ENCODE measurements at places on chromosomes 2 and 18.
A peak's percentile ranks its signal among the peaks of the same experiment; 100 is the strongest.

DNA sequence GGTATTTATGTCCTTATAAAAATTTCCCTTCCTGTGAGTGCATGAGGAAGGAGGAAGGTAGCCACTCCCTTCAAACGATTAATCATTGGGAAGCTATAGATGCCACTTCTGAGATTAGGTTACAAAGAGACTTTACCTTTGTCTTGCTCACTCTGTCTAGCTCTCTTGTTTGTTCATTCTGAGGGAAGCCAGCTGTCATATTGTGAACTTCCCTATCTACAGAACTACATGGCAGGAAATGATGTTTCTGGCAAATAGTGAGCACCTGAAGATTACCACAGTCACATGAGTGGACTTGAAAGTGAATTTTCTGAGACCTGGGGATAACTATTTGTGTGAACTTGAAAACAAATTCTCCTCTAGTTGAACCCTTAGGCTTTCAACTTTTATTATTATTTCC lies 776.8 kb downstream of the CCDC85A start:
- DNase-seq, result no peak

- DNase-seq, result no peak
These were observed 56.2 kb downstream of the REEP1 start for GRCh38 chr2:86281066-86281700.

GRCh38 chr2:237700512-237701032 lies 73.2 kb downstream of the LRRFIP1 start:
- no peak for DNase-seq

- DNase-seq, result no peak
These were observed 60.2 kb upstream of the TXNDC2 start for GRCh38 chr18:9825571-9826073.

DNA sequence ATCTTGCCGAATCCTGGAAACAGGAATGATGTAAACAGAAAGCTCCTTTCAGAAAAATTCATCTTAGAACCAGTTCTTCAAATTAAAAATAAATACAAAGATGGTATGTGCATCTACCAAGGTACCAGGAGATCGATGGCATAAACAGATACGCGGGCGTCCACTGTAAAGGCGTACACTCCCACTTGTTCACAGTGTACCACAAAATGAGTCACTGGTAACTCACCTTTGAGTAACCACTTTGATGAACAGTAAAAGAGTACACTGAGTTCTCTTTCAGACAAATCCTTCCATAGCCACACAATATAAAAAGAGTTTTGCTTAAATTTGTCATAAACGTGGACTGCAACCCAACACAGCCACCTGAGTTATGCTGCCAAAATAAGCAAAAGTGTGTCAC lies 128.3 kb downstream of the DNER start:
- no peak for DNase-seq

DNA sequence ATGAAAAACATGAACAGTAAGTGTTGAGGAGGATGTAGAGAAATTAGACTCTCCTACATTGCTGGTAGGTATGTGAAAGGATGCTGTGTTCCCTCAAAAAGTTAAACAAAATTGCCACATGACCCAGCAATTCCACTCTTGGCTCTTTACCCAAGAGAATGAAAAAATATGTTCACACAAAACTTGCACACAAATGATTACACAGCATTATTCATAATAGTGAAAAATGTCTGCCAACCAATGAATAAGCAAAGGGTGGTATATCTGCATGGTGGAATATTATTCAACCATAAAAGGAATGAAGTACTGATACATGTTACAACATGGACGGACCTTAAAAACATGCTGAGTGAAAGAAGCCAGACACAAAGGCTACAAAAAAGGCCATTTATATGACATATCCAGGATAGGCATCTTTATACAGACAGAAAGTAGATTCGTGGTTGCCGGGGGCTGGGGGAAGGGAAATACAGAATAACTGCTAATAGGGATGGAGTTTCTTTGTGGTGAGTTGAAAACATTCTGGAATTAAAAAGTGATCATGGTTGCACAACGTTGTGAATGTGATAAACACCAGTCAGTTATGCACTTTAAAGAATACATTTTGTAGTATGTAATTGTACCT lies 85.4 kb upstream of the MYO3B start:
- DNase-seq, result no peak

DNA sequence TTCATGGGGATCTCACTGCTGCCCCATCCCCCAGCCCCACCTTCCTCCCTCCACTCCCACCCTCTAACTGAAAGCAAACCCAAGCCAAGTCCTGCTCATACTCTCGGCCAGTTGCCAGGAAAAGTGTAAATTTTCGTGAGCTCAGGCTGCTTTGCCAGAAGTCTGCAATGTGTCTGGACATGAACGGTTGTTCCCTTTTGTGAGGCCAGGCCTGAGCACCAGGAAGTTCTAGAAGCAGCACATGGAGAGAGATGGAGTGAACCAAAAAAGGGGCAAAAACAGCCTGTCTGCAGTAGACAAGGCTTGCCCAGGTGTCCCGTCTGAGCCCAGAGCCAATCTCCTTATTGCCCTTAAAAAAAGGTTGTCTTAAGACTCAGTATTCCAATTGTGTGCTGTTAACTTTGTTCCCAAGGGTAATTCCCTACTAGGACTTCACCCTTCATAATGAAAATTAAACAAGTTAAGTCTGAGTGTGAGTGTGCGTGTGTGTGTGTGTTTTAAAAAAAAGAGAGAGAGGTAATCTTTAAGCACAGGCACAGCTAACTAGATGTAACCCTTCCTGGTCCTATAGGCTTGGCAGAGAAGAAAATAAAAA lies 247.1 kb downstream of the BCL11A start:
- DNase-seq, result no peak

DNA sequence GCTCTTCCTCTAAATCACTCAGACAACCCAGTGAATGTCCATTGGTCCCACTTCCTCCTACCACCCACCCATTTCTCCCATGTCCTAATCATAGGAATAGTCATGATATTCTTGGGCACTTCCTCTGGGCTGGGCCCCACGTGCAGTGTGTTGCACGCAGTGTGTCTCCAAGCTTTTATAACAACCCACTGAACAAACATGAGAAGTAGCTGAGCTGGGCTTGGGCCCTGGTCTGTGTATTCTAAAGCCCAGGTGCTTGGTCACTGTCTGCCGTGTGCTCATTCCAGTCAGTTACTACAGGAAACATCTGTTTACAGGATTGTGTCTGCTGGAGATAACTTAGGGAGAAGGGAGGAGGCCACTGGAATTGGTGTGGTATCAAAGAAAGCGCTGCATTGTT lies 64.2 kb upstream of the THOC1 start:
- DNase-seq, result peak; percentile 19

DNA sequence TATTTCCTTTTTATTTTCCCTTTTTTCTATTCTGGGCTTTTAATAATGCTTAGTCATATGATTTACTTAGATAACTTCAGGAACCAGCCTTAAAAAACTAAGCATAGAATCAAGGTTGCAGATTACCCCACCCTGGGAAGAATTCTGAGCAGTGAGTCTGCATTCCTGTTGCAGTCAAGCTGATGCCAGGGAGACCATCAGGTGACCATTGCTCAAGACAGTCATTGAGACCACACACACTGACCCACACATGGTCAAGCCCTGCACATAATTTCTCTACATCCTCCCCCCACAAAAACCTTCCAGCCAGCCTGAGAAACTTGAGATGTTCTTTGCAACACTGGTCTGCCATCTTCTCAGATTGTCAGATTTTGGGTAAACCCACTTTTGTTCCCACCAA lies 83.9 kb downstream of the SH3YL1 start:
- DNase-seq, result no peak

DNA sequence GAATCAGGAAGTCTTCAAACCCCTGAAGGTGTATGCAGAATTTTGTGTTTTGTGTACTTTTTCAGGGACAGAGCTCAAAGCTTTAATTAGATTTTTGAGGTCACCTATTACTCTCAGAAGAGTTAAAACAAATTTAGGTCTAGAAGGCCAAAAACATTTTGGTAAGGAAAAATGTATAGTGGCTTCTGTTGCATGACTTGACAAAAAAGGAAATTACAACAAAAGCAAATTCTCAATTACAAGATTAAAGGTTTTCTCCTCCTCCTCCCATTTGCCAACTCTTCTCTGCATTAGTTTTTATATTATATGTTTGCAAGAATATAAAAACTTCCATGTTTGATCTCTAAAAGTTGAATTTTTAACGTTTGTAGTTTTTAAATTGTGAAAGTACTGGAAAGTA lies 4.0 kb downstream of the PIK3C3 start:
- no peak for DNase-seq

DNA sequence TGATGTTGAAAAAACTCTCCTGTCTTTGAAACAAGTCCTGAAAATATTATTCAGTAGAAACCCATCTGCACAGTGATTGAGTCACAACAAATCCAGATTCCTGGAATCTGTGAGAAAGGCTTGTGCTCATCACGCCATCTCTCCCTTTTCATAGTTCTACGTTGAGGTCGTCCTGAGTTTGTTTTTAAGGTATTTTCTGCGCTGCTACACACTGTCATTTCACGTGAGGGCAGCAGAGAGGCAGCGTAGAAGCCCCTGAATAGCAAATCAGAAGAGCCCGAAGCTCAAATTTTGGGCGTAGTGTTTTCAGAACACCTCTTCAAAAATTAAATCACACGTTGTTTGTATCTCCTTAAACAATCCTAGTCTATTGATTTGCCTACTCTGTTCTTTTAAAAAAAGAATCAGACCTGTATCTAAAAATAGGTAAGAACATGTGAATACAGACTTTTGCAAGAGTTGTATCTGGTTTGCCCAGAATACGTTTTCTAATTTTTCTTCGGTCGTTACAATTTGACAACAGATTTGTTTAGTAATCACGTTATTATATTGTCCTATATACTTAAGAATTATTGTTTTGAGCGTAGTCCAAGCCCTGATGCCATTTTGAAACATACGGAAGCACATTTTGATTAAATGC lies 61.6 kb upstream of the SLC38A11 start:
- peak; percentile 63 for DNase-seq

- no peak for DNase-seq
These were observed 43.4 kb upstream of the ASB18 start for GRCh38 chr2:236307641-236308040.

DNA sequence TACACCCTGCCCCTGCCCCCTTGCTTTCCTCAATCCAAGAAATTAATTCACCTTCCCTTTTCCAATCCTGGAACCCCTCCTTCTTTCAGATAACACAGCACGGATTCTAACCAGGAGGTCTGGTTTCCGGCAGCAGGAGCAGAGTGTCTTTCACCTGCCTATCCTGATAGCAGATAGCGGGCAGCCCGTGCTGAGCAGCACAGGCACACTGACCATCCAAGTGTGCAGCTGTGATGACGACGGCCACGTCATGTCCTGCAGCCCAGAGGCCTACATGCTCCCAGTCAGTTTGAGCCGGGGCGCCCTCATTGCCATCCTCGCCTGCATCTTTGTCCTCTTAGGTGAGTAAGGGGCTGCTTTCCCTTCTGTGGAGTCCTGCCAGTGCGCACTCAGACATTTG lies 216.7 kb downstream of the CDH20 start:
- DNase-seq, result no peak

DNA sequence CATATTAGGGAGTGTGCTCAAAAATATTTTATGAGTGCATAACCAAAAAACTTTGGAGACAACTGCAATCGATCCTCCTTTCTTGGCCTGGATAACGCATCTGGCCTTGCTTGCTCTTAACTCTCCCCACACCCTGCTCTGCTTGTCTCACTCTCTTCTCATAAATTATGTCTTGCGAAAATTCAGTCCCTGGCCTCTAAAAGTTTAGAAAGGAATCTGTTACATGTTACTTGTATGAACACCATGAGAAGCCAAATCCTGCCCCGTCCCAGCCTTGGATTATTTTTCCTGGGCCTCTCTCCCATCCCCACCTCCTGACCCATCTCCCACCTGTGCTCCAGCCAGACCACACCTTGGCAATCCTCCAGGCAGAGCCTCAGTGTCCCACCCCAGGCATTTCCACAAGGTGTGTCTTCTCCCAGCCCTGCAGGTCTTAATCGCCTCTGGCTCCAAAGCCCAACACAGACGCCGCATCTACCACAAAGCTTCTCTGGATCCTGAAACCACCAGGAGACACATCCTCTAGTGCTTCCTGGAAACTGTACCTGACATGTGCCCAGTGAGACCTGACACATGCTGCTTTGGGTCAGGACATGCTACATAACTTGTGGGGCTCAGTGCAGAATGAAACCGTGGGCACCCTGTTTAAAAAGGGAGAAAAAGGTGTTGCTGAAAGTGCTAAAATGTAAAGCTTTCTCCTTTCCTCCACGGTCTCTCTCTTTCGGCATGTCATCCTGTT lies 99.6 kb upstream of the ST3GAL5 start:
- no peak for DNase-seq

GRCh38 chr2:9644603-9645002 lies 13.8 kb upstream of the YWHAQ start:
- no peak for DNase-seq

- peak; percentile 34 for DNase-seq
These were observed 294.9 kb upstream of the FANCL start for GRCh38 chr2:58535990-58536389.

- DNase-seq, result no peak
These were observed 36.6 kb downstream of the EHBP1 start for GRCh38 chr2:62741954-62742722.

- DNase-seq, result peak; percentile 21
These were observed at the start of gene RNF152 for GRCh38 chr18:61892683-61893308. Gene RNF152, minus strand, starts transcription at chr18:61893007. Its CDS starts 76,544 bp downstream, at chr18:61816463.

DNA sequence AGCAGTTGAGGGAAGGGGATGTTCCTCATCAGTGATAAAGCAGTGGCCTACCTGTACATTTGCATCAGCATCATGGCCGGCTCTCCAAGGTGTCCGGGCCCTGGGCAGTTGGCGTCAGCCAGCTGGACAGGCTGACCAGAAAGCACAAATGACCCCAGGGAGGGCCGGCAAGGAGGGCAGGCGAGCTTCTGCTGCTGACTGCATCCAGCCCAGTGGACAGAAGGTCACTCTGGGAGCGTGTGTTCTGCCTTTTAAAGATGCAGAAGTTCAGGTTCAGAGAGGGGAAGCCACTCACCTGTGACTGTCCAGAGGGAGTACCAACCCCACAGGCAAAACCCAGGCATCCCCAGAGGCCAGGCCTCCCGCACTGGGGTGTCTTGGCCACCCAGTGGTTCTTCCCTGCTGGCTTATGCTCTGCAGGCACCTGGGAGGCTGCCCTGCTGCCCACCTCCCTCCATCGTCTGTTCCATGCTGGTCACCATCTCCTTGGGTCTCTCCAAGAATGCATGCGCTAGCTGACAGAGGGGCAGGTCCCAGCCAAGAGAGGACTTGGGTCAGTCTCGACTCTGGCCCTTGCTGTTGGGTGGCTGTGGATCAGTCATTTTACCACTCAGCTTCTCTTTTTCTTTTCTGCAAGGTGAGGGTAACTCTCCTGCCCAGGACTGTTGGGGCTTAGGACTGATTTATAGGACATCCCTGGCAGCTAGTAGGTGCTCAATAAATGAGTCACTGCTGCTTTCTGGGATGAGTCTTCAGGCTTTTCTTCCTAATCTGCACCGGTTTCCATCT lies 89.9 kb downstream of the INHBB start:
- no peak for DNase-seq

DNA sequence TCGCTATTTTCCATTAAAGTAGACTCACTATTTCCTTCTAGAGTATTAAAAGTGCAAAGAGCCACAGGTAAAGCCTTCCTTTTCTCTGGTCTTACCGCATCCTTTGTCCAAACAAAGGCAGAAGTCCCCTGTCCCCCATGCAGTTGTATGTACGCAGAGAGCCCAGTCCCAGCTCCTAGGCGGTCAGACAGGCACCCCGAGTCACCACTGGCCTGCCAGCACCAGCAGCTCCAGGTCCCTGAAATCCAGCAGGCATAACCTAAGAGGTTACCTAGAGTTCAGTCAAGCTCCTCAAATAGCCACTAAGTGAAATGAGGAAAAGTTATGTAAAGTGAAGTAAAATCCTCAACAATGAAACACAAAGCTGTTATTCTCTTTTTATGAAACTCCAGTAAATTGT lies 60.4 kb upstream of the TWIST2 start:
- no peak for DNase-seq

GRCh38 chr2:61371027-61371426 lies 99.9 kb downstream of the USP34 start:
- DNase-seq, result no peak

All from NCI-H2171 treated with DMSO at 0.1 percent for 48 hours (cell line).